COR-L47 (cell line): ENCODE measurements at places on chromosomes 6 and 20.

DNA sequence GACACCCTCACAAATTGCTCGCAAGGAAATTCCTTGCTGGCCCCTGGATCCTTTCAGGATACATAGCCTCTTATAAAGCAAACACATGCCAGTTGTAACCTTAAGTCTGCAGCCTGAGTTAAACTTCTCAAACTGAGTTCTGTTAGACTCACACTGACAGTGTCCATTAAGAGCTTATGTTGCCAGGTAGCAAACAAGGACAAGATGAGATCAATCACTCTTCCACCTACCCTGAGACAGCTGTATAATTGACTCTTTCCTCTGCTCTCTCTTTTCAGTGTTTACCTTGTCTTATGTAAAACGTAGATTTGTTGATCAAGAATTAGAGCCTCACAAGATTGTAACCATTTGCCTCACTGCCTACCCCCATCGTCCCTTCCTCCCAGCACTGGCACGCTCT lies 359.8 kb downstream of the EPM2A start:
- no peak for DNase-seq

GRCh38 chr6:145621776-145622175 lies 113.5 kb downstream of the EPM2A start:
- DNase-seq = no peak

- no peak for DNase-seq
Observed at GRCh38 chr6:160967833-160968232, 23.7 kb upstream of the MAP3K4 start.

DNA sequence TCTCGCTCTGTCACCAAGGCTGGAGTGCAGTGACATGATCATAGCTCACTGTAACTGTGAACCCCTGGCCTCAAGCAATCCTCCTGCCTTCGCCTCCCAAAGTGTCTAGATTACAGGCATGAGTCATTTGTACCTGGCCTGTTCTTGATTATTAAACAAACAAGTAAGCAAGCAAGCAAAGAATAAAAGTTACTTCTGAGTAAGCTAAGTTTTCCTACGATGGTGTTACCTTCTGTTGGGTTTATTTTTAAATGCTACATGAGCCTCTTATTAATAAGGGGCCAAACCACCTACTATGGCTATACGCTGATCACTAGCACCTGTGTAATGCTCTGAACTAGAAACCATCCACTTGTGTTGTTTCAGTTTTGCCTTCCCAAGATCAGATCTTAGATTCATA lies 50.8 kb downstream of the IL22RA2 start:
- DNase-seq = no peak

DNA sequence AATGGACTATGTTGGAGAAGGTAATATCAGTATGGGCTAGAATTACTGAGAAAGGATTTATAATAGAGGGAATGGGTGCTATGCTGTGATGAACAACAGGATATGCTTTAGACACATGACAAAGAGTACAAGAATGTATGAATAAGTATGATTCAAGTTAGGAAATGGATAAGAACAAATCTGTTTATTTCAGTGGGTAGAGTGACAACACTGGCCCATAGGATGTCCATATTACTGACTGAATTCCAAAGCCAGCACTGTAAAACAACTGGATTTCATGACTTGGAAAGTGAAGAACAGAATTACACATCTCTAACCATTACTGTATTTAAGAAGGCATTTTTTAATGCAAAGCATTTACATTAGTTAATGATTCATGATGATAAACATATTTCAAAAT lies 35.9 kb downstream of the EPM2A start:
- no peak for DNase-seq

DNA sequence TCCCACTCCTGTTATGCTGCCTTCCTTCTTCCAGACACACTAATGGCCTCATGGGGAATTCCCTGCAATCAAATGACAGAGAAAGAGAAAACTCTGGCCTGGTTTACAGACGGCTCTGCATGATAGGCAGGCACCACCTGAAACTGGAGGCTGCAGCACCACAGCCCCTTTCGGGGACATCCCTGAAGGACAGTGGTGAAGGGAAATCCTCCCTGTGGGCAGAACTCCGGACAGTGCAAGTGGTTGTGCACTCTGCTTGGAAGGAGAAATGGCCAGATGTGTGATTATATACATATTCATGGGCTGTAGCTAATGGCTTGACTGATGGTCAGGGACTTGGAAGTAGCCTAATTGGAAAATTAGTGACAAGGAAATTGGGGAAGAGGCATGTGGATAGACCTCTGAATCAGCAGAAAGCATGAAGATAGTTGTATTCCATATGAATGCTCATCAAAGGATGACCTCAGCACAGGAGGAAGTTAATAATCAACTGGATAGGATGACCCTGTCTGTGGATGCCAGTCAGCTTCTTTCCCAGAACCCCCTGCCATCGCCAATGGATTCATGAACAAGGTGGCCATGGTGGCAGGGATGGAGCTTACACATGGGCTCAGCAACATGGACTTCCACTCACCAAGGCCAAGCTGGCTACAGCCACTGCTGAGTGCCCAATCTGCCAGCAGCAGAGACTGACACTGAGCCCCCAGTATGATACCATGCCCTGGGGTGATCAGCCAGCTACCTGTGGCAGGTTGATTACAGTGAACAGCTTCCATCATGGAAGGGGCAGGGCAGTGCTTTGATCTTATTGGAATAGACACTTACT lies 44.5 kb upstream of the VSX1 start:
- no peak for DNase-seq

DNA sequence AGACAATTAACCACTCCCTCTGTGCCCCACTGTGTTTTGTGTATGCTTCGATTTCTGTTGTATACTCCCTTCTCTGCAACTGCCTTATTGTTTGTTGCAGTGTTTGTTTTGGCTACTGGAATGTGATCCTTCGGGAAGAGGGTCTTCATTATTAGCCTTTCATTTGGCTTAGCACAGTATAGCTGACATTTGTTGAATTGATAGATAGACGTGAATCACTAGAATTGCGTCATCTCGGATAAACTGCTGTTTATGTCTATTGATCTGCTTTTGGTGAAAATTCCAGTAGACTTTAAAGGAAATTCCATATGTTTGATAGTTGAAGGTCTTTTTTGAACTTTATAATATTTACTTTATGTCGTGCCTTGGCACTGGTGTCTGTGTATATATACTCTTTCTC lies 189.9 kb upstream of the EYA4 start:
- DNase-seq = no peak
